Activated CD4-positive, alpha-beta T cell treated with anti-CD3 and anti-CD28 coated beads, Interleukin-2, amount 50 U/mL, for 48 hours (primary cell): ENCODE measurements at places on chromosomes 13 and 19.

DNA sequence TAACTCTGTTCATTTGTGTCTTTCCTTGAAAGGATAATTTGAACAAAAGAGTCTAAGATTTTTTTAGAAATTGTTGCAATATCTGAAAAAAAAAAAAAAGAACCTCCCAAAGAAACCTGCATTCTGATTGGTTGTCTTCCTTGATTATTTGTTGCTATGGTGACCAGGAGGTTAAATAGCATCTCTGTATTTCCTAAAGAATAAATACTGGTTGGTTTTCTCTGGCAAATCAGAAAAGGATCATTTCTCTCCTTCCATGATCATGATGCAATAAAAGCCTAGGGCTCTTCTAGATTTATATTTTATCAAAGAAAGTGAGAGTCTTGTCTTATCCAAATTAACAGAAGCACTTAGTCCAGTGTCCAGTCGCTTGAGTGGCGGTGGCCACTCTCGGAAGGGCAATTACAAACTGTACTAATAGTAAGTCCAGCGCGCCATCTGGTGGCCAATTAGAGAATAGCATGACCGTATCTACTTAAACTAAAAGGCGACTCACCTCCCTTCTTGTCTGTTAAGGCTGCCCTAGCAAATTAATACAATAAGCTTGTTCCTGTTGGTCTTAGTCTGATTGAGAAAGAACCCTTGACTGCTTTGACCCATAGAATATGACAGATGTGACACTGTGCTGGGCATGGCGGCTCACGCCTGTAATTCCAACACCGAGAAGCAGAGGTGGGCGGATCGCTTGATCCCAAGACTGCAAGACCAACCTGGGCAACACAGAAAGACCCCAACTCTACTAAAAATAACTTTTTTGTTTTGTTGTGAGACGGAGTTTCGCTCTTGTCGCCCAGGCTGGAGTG is 47.0 kb upstream of the PNMA8B start:
- peak; percentile 87 for DNase-seq

DNA sequence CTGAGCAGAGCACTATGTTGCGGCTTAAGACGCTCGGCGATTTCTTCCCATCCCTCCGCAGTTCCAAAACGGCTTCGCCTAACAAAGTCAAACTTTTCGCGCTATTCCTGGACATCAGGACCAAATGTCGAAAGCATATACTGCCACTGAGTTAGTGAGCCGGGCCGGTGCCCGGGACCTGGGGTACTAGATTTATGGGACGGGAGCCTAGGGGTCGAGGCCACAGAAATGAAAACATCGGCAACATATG is 699 bp downstream of the RCBTB2 start:
- DNase-seq = no peak

- DNase-seq = no peak
These were observed 108.9 kb upstream of the STARD13 start for GRCh38 chr13:33394294-33394932.

DNA sequence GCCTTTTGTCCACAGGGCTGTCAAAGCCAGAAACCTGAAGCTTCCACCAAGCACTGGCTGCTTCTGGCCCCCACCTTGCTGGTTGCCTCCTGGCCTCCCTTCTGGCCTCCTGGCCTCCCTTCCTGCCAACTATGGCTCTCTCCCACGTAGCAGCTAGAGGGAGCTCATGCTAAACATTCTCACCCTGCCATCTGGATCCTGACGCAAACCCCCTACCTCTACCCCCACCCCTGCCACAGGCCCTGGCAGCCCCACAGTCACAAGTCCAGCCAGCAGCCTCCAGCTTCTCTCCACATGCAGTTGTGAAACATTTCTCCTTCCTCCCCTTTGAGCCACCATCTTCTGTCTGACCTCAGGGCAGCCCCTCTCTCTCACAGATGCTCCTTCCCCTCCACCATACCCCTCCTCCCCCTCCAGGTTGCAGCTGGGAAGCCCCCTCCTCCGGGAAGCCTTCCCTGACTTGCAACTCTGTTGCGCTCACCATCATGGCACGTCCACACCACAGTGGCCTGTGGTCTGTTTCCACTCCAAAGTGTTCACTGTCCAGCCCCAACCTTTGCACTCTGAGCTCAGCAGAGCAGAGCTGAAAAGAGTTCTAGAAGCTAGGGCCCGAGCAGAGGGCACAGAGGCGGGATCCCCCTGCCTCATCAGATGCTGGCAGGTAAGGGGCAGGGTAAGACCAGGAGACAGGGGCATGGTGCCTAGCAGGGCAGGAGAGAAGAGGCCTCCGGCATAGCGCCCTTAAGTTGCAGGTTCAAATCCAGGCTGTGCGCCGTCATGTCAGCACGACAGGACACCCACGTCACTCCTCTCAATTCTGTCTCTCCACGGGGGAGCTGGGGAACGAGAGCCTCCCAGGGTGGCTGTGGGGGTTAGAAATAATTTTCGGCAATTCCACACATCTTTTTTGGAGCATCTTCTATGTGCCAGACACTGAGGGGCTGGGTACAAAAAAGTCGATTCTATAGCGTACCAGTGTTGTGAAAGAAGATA is 7.3 kb downstream of the ADGRL1 start:
- DNase-seq = no peak

GRCh38 chr13:91318886-91319285 is 28.6 kb upstream of the MIR17HG start:
- no peak for DNase-seq

GRCh38 chr19:35416331-35416730 is 31.7 kb upstream of the FFAR2 start:
- DNase-seq = no peak

- peak; percentile 60 for DNase-seq
These were observed 2.5 kb downstream of the LDLR start for GRCh38 chr19:11091703-11092153.

DNA sequence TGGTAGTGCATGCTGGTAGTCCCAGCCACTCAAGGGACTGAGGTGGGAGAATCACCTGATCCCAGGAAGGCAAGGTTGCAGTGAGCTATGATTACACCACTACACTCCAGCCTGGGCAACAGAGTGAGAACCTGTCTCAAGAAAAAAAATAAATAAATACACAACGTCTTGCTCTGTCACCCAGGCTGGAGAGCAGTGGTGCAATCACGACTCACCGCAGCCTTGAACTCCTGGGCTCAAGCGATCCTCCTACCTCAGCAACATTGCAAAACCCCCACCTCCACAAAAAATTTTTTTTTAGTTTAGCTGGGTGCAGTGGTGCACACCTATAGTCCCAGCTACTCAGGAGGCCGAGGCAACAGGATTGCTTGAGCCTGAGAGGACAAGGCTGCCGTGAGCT is 8.8 kb downstream of the TPM4 start:
- no peak for DNase-seq

GRCh38 chr13:34258646-34259386 is 440.9 kb downstream of the RFC3 start:
- DNase-seq = no peak

- no peak for DNase-seq
These were observed 290.9 kb upstream of the SOX21 start for GRCh38 chr13:95003019-95003813.

DNA sequence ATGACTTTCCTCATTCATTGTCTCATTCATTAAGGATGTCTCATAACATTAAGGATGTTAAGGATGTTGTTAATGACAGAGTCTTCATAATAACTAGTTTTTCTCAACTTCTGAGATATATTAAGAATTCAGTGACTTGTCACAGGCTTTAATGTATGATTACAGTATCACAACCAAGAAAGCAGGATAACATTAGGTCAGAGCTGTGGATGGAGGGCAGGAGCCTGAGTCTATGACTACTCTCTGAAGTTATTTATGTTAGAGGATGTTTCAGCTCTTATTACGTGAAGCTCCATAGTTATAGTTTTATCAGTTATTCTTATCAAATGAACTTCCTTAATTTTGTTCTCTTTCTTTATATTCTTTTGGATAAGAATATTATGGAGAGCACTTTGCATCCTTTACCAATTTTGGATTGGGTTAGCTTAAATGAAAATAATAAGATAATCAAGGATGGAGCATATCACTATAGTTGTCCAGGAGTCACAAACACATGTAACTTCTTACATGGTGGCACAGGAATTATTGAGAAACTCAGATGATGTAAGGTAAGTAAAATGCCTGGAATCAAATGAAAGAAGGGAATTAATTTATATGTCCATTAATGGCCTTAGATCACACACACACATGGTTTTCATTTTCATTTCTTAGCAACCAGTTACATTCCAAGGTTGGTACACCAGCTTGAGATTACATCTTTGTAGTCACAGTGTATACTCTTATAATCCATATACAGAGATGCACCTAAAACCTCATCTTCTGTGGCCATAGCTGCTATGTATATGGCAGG is 57.0 kb downstream of the SLC10A2 start:
- no peak for DNase-seq

- DNase-seq = no peak
These were observed 718.0 kb downstream of the DACH1 start for GRCh38 chr13:71149046-71149445.

DNA sequence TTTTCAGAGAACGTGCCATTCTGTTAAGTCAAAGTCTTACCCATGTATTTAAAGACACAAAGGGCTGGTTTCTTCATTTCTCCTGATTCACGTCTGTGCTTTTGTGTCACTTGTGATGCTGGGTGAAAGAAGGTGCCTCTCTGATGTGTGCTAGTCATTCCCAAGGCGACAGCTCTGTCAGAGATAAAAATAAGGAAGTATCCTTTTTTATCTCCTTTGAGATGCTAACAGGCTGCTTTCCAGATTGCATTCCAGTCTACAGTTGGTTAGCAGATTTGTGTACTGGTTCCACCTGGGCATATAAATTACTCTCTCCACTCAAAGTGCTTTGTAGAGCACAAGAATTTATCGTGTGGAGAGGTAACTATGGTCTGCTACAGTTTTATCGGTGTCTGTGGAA is 33.5 kb upstream of the DCT start:
- DNase-seq = no peak

GRCh38 chr19:32830231-32831014 is 39.1 kb downstream of the SLC7A9 start:
- no peak for DNase-seq

- no peak for DNase-seq
These were observed 1.2 kb downstream of the RPS19 start for GRCh38 chr19:41861116-41861768.

- peak; percentile 30 for DNase-seq
These were observed 25.7 kb downstream of the SLC8A2 start for GRCh38 chr19:47445937-47446402.

- DNase-seq = no peak
These were observed 3.1 kb downstream of the FUZ start for GRCh38 chr19:49809941-49810389.

- no peak for DNase-seq
These were observed 511.6 kb upstream of the ARGLU1 start for GRCh38 chr13:107079423-107080049.

- DNase-seq = no peak
These were observed 710.5 kb downstream of the DACH1 start for GRCh38 chr13:71156550-71156949.

DNA sequence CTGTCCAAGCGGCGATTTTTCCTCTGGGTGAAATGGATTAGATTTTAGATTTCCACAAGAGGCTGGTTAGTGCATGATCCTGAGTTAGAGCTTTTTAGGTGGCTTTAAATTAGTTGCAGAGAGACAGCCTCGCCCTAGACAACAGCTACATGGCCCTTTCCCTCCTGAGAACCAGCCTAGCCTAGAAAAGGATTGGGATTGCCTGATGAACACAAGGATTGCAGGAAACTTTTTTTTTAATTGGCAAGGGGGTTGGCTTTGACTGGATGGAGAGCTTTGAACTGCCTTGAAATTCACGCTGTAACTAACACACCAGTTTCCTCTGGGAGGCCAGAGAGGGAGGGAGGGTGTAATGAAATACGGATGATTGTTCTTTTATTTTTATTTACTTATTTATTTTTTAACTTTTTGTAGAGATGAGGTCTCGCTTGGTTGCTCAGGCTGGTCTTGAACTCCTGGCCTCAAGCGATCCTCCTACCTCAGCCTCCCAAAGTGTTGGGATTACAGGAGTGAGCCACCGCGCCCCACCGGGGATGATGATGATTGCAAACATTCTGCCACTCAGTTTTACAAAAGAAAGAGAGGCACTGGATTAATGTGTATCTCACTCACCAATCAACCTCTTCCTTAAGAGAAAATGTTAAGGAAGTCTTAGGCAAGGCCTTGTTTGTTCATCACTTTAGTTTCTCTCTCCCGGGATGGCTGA is 1.9 kb downstream of the LDLR start:
- no peak for DNase-seq

DNA sequence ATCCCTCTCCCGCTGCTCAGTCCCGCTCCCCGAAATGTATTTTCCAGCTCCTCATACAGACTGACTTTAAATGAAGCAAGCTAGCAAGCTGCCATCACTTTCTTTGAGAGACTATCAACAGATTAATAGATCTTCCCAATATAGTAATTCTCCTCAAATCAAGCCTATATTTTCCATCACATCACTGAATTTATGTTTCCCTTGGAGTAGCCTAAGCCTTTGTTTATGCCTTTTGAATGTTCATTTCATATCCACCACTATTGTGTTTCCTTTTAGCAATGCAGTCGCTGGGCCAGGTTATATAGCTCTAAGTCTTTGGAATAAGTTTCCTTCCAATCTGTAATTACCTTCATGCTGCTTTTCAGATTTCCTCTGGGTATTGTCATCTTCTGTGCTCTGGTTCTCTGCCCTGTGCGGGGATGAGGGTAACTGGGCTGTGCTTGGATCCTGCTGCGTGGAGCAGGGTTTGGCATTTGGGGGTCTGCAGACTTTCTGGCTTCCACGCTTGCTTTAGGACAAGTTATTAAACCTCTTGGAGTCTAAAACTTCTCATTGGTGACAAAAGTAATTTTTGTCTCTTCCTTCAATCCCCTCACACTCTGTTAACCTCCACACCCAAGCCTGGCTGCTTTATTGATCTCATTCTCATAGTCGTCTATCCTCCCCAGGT is 256.9 kb downstream of the DLEU7 start:
- DNase-seq = no peak

- no peak for DNase-seq
These were observed 1500.9 kb upstream of the SLC10A2 start for GRCh38 chr13:104567114-104567513.

- DNase-seq = peak; percentile 83
These were observed 82.9 kb upstream of the CACNA1A start for GRCh38 chr19:13588957-13589833.

GRCh38 chr13:103238441-103238840 is 172.2 kb upstream of the SLC10A2 start:
- DNase-seq = no peak
